ENCODE measurements at places on chromosomes 5 and 9.

GRCh38 chr5:166338801-166339200 is 1952.6 kb upstream of the WWC1 start:
- DNase-seq: no peak

GRCh38 chr9:133261103-133261752 is 13.8 kb downstream of the ABO start:
- no peak for DNase-seq

- no peak for DNase-seq
Measured at GRCh38 chr9:124480621-124480981, 26.6 kb downstream of the NR5A1 start.

DNA sequence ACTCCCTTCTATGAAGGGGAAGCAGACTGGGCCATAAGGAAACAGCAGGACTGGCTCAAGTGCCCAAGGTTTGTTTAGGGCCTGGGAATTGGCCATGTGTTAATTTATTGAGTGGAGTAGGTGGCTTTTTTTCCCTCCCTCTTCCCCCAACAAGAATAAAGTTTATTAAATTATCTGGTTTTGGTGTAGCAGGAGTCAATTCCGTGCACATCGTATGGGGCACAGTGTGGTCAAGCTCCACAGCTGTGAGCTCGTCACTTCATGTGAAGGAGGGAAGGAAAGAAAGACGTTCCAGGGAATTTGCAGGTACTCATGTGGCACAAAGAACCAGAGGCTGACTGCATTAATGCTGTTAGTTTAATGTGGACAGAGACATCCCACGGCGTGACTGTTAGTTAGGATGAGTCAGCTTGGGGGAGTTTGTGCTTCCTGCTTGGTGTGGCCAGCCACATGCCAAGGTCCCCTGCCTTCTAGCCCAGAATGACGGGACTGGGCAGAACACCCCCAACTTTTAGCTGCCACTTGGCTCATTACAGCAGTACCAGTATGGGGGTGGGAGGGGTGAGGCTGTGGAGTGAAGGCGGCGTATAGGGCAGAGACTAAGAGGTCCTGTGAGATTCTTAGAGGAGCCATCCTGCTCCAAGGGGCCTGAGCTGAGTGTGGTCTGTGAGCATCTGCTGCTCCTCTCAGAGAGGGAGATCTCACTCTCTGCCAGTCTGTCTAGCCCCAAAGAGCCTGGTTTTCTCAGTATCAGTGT is 33.2 kb downstream of the CSF1R start:
- no peak for DNase-seq

DNA sequence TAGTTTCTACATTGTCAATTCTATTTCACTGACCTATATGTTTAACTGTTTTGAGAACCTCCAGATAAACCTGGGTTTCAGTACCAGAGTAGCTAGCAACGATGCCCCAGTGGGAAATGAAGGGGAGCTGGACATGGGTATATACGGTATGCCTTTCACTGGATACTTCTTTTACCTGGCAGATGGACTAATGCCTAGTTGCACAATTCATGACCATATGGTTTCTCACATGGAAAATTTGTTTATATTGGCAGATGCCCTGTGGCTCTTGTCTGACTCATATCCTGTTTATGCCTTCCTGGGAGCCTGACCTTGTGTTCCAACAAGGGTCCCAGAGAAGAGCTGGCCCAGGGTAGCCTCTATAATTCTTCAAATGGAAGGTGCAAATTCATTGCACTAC is 144.1 kb downstream of the MAT2B start:
- peak; percentile 88 for DNase-seq

DNA sequence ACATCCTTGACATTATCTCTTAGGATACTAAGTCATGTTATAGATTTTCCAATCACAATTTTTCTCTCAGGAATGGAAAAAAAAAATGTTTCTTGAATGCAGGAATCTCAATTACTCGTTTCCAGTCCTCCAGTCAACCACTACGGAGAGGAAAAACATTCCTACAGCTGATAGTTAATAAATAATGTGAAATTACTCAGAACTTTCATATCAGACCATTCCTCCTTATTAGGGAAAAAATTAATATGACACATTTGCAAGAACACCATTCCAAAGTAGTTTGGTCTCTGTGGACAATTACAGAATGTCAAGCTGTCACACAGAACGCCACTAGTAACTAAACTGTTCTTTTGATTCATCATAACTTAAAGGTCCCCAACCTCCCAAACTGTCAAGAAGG is 31.5 kb downstream of the MED27 start:
- DNase-seq: no peak

- no peak for DNase-seq
Measured at GRCh38 chr5:100788417-100788816, 114.7 kb downstream of the ST8SIA4 start.

DNA sequence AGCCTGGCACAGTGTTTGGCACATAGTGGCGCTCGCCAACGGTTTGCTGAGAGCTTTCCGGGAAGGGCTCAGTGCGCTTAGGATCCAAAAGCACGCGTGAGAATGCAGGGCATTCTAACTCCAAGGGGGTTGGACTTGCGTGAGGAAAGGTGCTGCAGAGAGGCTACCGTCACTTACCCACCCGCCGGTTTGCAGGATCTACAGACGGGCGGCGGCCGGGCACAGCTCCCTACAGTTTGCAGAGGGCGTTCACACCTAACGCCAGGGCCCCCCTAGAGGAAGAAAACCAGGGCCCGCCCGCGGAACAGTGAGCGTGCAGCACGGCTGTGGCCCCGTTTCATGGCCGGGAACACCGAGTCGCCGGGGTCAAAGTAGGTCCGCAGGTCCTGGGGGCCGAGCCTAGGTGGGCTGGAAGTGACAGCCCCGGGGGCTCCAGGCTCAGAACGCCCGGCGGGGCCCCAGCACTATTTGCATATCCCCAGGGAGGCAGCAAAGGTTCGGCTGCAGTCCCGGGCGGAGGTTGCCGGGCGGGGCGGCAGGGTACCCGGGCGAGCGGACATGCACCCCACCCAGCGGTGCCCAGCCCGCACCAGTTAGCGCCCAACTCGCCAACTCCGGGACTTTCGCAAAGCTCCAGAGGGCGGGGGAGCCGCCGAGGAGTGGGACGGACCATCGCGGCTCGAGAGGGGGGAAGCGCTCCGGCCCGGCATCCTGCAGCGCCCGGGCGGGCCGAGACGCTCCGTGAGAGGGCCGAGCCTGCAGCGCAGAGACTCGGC is 526 bp upstream of the GALNT10 start:
- peak; percentile 66 for DNase-seq

GRCh38 chr5:14415024-14415697 is 166.4 kb upstream of the OTULINL start:
- no peak for DNase-seq

GRCh38 chr5:73629456-73629855 is 3.5 kb downstream of the ARHGEF28 start:
- DNase-seq: no peak

DNA sequence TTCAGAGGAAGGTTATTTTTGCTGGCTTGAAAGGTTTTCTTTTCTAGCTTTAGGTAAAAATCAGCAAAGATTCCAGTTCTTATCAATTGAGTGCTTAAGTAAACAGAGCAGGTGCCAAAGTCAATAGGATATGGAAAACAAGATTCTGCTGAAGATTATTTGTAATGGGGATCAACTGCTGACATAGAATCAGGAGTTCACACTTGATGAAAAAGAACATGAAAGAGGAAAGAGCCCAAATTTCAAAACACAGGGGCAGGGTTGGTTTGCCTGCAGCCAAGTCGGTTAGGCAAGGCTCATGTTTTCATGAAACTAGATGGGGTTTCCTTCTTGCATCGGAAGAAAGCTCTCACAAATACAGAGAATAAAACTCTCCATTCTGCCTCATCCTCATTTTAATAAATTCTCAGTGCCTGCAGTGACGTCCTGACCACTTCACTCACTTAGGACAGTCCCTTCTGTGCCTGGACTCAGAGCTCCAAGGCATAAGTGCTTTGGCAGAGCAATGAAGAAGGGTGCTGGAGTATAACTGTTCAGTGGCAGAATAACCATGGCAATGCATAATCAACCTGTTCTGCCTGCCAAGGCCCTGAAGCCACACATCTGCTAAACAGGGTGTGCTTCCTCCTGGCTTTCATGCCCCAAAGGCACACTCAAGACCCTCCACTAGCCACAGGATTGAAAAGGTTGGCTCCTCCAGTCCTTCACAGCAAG is 179.6 kb downstream of the GNAQ start:
- no peak for DNase-seq

DNA sequence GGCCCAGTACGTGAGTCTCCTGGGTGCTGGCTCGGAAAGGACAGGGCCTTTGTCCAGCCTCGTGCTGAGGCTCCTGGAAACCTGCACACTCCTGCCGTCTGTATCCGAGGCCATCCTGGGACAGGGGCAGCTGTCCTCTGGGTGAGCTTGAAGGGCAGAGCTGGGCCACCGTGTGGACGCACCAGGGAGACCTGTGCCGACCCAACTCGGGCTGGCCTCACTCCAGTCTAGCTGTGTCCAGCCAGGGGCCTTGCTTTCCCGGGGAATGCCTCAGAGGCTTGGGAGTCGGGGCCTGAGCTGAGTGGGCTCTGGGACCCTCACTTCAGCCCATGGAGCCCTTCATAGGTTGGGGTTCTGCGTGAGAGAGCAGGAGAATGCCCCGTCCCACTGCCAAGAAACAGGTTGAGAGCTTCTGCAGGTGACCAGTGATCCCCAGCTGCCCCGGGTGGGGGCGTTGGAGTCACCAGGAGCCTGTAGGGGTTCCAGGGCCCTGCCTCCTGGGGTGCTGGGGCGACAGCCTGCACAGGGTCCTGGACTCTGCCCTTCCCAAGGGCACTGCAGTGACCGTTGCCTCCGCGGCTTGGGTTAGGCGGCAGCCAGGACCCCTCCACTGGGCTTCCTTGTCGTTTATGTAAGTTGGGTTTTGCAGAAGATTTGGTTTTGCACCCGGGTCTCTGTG is 60.1 kb downstream of the COL5A1 start:
- no peak for DNase-seq

GRCh38 chr5:9447691-9448090 is 98.2 kb downstream of the SEMA5A start:
- no peak for DNase-seq

GRCh38 chr9:14957109-14957508 is 46.9 kb upstream of the FREM1 start:
- no peak for DNase-seq

DNA sequence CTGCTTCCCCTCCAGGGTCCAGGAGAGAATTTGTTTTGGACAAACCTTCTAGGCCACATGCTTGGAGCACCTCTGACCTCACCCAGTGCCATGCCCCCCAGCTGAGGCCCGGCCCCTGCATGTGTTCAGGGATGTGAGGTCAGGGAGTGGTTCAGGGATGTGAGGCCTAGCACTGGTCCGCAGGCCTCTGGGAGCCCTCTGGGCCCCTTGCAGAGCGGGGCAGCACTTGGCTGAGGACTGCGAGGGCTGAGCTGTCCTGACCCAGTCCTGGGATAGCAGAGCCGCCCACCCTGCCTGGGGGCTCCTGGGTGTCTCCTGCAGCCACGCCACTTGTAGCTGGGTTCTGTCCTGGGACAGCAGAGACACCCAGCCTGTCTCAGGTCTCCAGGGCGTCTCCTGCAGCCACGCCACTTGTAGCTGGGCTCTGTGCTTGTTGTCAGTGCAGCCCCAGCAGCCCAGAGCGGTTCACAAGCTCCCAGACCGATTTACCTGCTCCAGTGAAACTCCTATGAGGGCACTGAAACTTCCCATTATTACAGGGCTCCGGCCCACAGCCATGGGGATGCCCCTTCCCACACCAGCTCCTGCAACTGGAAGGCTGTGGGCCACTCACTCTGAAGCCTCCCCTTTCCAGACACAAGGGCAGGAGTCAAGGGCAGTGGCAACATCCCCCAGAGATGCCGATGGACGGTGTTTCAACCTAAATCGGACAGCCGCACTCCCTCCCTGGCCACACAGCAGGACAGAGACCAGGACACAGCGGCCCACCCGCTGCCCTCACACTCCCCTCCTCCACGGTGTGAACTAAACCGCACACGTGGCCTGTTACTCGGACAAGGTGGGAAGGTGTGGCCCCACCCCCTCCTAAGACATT is 5.4 kb upstream of the CEP72 start:
- no peak for DNase-seq

GRCh38 chr5:142938266-142938880 is 168.2 kb downstream of the ARHGAP26 start:
- no peak for DNase-seq

DNA sequence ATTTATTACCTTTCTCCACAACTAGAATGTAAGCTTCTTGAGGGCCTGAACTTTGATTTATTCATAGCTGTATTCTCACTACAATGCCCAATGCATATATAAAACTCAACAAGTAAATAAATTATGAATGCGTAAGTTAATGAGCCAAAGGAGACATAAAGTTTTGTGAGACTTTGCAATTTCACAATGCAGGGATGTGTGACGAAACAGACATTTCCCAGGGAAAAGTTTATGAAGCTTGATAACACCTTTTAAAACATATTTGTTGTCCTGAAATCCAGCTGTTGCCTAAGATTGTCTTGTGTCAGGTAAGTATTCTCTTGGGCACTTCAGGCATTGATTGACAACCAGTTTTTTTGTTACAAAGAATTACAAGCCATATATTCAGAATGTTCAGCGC is 800.1 kb downstream of the BRINP1 start:
- DNase-seq: no peak

DNA sequence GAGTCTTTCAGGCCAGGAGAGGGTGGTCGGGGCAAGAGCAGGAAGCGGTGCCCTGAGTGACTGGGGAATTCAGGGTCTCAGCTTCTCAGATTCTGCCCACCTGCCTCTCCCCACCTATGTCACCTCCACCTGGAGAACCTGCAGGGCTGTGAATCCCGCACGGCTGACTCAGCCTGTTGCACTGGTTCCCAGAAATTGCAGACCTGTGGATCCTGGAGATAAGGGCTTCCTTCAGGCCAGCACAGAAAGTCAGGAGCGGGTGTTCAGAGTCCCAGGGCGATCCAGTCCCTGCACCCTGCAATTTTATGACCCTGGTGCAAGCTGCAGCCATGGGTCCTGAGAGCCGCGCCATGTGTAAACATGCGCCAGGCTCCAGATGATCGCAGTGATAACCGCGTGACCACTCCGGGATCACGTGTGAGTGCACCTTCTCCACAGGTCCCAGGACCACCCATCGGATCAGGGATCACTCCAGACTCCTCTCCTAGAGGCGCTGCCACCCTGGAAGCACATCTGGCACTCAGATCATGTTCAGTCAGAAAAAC is 17.8 kb downstream of the IRX4 start:
- DNase-seq: no peak
